ENCODE measurements at places on chromosomes 5 and 9.

DNA sequence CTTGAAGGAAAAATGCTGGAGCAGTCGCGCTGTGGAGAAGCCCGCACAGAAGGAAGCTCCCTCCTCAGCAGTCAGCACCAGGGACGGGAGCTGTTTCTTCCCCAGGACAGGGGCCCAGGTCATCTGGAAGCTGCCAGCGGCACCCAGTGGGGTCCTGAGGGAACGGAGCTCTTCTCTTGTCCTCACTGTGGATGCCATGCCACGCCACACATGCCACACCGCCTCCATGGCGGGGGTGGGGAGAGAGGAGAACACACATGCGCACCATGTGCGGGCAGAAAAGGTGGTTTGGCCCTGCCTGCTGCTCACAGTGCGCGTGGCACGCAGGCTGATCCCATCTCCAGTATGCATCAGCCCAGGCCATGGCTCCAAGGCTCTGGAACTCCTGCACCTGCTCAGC lies 41.7 kb upstream of the ZNF354B start:
- no peak for DNase-seq

GRCh38 chr5:65803699-65804391 lies 81.8 kb downstream of the NLN start:
- DNase-seq = peak; percentile 49

DNA sequence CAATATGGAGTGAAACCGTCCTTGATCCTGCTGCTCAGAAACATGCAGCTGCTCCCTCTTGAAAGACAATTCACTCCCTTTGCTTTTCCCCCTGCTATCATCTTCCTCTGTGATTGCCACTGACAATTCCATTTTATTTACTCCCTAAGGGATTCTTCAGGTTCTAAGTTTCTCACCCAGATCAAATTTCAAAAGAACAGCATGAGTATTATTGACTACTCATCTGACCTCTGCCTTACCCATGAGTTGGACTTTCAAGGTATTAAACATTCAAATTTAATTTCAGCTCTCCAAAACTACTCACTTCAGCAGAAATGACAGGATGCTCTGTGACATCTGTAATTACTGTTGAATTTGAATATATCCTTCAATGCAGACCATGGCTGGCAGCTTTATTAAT lies 236.5 kb upstream of the HAPLN1 start:
- DNase-seq = no peak

DNA sequence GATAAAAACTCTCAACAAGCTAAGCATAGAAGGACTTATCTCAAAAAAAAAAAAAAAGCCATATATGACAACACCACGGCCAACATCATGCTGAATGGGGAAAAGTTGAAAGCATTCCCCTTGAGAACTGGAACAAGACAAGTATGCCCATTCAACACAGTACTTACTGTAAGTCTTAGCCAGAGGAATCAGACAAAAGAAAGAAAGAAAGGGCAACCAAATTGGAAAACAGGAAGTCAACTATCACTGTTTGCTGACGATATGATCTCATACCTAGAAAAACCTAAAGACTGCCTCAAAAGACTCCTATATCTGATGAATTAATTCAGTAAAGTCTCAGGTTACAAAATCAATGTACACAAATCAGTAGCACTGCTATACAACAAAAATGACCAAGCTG lies 24.6 kb upstream of the PTGER4 start:
- DNase-seq = peak; percentile 46

GRCh38 chr5:132776938-132777208 lies 166 bp downstream of the SEPTIN8 start:
- DNase-seq = no peak
